Urothelium cell line (cell line): ENCODE measurements at places on chromosomes 1 and 21.
A peak's percentile ranks its signal among the peaks of the same experiment; 100 is the strongest.

- DNase-seq, result no peak
Measured at GRCh38 chr1:53708687-53709086, 30.3 kb downstream of the GLIS1 start.

DNA sequence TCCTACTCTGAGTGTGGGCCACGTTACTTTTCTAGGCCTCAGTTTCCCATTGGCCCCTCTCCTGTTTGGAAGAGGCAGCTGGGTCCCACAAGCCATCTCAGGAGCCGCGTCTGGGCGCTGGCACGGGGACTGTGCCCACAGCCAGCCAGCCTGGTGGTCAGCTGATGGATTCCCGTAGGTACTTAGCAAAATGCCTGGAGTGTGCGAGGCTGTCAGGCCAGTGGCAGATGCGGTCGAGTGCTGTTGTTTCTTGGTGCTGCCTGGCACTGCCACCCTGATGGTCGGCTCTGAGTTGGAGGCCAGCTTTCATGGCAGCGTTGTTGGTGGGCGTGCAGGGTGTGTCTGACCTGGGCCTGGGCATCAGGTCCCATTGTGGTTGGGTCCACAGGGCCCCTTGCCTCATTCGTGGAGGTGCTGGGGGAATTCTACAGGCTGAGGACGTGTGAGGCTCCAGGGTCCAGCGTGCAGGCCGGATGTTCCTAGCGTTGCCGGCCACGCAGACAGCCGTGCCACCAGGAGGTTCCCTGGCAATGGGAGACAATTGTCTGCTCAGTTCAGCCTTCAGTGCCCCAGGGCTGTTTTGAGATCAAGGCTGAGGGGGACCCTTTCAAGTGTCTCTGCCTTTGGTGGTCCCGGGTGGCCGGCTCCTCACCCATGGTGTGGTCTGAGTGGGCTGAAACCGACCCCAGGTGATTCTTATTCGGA lies 20.9 kb downstream of the SKI start:
- no peak for DNase-seq

DNA sequence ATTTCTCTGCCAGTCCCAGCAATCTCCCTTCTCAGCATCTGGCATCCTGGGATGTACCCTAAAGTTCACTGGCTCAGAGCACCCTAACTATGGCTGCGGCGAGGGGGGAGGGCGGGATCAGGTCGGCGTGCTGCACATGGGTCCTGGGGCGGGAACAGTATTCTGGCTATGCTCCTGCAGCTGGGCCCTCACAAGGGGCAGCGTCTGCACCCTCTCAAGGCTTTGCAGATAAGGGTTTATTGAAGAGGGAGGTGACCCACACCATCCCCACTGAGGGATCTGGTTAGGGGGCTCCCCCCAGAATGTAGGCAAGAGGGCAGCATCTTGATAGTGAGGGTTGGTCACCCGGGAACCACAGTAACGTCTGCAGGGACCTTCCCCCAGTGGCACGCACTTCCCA lies 44.9 kb upstream of the PCBP3 start:
- DNase-seq, result no peak

GRCh38 chr1:233327651-233328141 lies at the start of gene MAP3K21:
Gene MAP3K21 (plus strand): TSS chr1:233327724. CDS start chr1:233328029, 305 bp downstream.
- no peak for DNase-seq

DNA sequence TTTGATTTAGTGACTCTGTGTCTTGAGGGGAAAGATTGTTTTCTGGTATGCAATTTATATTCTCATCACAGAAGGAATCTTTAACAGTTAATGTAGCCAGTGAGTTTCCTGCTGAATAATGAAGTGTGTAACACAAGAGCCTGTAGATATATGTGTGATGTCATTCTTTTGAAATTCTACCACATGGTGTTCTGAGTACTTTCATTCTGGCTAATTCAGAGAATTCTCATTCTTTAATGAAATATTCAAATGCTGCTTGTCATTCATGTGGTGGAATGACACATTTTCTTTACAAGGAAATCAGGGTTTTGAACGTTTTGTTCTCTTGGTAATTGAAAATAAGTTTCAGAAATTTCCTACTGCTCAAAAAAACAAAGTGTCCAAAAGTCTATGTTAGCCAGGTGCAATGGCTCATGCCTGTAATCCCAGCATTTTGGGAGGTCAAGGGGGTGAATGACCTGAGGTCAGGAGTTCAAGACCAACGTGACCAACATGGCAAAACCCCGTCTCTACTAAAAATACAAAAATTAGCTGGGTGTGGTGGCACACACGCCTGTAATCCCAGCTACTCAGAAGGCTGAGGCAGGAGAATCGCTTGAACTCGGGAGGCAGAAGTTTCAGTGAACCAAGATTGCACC lies 79.6 kb downstream of the MAP3K21 start:
- no peak for DNase-seq

DNA sequence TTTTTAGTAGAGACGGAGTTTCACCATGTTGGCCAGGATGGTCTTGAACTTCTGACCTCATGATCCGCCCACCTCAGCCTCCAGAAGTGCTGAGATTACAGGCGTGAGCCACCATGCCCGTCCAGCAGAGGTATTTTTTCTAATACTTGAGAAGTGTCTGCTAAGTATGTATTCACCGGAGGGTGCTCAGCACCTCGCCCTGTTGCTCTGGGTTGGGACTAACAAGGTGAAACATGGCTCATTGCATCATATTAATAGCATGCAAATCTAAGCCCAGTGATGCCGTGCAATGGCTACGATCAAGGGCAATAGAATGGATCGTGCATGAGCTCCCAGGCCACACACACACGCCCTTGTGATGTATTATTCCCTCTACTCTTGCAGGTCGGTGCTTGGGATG lies 68.7 kb downstream of the PDE9A start:
- no peak for DNase-seq

DNA sequence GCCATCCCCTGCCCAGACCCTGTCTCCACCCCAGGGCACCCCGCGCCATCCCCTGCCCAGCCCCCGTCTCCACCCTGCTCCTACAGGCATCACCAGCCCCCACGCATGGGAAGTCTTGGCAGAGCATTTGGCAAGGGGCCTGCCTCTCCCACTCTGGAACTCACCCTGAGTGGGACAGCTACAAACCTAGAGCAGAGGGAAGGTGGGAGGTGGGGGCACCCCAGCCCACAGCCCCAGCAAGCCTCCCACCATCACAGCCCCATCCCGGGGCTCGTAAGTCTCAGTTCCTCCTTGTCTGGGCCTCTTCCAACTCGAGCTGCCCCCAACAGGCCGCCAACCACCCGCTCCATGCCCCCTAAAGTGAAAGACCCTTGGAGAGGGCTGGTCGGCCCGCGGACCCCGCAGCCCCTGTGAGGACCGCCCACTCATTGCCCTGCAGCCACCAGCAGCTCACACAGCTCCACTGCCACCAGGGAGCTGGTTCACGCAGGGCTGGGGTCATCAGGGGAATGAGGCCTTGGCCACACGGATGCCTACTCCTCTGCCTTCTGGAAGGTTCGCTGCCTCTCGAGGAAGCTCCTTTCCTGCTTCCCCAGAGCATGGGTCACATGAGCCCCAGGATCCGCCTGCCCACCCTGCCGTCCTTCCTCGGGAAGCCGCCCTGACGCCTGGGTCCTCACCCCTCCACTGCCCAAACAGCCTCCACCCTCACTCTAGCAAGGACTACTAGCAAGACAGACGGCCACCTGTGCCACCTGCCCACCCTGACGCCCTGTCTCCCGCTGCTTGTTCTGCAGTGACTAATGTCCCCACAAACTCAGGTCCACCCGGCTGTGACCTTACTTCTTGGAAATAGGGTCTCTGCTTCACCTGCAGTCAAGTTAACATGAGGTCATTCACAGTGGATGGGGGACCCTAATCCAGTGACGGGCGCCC lies 14.4 kb downstream of the MEGF6 start:
- no peak for DNase-seq

DNA sequence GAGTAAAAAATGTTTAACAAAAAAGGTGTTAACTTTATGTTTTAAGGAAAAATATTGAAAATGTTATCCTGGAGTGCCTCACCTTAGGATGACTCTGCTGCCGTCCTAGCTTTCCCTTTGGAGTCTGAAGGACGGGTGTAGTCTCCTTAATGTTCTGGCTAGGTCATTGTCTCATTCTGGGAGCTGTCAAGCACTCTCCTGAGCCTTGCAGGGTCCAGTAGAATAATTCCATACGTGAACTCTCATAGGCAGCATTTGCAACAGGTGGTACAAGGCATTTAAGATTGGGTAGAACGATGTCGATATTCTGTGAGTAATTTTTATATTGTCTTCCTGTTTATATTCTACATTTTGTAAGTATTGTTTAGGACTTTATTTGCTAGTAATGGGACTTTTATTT lies 283.6 kb upstream of the C1orf105 start:
- DNase-seq, result no peak

DNA sequence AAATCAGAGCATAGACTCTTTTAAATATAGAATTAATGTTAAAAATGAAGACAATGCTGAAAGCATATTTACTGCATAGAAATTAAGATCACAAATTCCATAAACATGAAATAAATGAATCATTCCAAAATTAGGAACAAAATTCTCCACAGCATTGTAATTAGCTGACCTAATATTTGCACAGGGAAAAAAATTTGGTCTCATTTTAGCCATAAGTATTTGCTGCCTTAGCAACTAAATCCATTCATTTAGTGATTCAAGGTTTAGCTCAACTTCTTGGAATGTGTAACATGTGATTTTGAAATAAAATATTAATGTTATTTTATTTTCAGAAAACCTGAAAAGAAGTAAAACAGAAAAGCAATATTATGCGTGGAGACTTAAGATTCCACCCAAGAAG lies 25.5 kb downstream of the ADAMTS5 start:
- no peak for DNase-seq

DNA sequence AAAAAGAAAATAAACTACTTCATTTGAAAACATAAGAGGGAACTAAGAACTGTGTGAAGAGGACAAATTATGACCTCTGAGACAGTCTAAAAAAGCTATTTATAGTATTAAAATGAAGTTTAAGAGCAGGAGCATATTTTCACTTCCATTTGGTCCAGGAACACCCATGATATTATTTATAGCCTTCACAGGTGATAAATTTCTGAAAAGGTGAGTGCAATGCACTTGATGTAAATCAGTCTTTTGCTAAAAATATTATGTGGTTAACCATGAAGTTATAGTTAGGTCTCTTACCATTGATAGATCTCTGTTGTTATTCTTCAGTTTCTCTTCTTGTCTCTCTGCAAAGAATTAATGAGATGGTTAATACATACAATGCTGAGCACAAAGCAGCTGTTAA lies 14.7 kb downstream of the TMCO1 start:
- no peak for DNase-seq

DNA sequence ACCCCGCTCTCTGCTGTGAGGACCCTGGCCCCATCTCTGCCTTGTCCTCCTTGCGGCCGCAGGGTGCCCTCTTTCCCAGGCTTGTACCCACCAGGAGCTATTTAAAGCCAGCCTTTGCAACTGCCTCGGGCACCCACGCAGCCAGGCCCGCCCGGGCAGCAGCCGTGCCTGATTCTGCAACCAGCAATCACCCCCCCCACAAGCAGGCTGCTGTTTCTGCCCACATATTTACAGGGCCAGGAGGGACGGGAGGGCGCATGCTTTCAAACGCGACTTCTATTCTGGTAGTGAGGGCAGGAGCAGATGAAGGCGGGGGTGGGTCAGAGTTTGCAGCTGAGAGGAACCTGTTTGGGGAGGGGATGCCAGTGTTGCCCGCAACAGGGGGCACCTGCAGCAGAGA lies 13.6 kb downstream of the GABRD start:
- DNase-seq, result no peak

GRCh38 chr1:159786465-159786864 lies 5.7 kb downstream of the DUSP23 start:
- no peak for DNase-seq

DNA sequence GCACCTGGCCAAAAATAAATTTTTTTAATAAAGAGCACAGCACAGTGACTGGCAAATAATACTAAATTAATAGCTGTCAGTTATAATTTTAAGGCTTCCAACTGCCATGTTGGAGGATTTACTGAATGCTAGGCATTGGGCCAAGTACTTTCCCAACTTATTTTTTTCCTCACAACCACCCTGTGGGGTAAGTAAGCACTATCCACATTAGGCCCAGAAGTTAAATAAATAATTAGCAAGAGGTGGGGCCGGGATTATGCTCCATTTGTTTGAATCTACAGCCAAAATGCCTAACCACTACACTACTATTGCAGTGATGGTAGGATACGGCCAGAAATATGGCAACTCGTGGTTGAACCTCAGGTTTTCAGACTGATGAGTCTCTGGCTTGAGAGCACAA lies 4.6 kb upstream of the TRNAU1AP start:
- DNase-seq, result no peak

DNA sequence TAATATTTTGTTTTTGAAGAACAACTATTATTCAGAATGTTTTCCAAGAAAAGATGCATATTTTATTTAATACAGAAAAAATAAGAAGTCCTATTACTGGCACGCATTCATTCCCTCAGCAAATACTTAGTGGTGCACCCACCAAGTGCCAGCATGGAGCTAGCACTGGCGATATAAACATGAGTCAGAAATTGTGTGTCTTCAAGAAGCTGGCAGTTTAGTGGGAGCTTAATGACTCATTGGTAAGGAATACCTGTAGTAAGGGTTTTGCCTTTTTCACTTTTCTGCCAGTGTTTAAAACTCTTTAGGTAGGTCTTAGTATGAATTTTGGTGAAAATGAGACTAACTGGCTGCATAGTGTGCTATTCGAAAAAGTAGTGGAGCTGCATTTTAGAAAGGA lies 6.3 kb downstream of the MAGI3 start:
- DNase-seq, result peak; percentile 71

- DNase-seq, result peak; percentile 44
Measured at GRCh38 chr1:152110860-152111514, 4.3 kb downstream of the TCHH start.

DNA sequence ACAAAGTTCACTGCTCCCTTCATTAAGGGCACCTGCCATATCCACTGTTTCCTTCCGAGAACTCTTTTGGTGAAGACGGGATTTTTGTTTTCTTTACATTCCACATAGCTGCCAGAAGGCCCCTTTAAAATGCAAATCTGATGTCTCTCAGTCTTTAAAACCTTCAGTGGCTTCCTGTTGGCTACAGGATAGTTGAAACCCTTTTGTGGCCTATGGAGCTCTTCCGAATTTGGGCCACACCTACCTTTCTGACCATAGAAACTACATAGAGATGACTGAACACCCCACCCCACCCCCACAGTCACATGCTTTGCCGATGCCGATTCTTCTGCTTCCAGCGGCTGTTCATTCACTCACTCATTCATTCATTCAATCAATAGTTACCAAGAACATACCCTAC lies 502.6 kb downstream of the KIF26B start:
- DNase-seq, result no peak

GRCh38 chr1:174469687-174470086 lies 21.9 kb downstream of the GPR52 start:
- no peak for DNase-seq

- DNase-seq, result no peak
Measured at GRCh38 chr1:53500204-53501064, 41.2 kb downstream of the DMRTB1 start.
